ENCODE measurements at places on chromosomes 4 and X. TPM values are rescaled to one million over a fixed set of nuclear protein-coding genes. Genes with fewer than 3 reads are reported as not detected.

AMTN gene
- not detected for total RNA-seq

GLRB gene
- total RNA-seq: 5.2 TPM

CENPVL3 gene
- total RNA-seq: not detected

CXorf58 gene
- total RNA-seq: not detected

HTRA3 gene
- 20.9 TPM for total RNA-seq

REPS2 gene
- 7.8 TPM for total RNA-seq

WAS gene
- total RNA-seq: 1.0 TPM

ADH1B gene
- 33.4 TPM for total RNA-seq

TSPAN6 gene
- total RNA-seq: 36.0 TPM

TMEM131L gene
- 69.4 TPM for total RNA-seq

DAPP1 gene
- 1.6 TPM for total RNA-seq

PLAC1 gene
- not detected for total RNA-seq

CFAP99 gene
- total RNA-seq: not detected

NSUN7 gene
- 2.6 TPM for total RNA-seq

PPEF2 gene
- total RNA-seq: not detected

WWC2 gene
- total RNA-seq: 15.1 TPM

FAM241A gene
- total RNA-seq: 2.1 TPM

TMEM192 gene
- total RNA-seq: 3.1 TPM

SOWAHD gene
- 1.6 TPM for total RNA-seq

NSDHL gene
- total RNA-seq: 10.4 TPM

GPR119 gene
- not detected for total RNA-seq

AP1AR gene
- 13.0 TPM for total RNA-seq

PLXNB3 gene
- 1.0 TPM for total RNA-seq

CXCL3 gene
- not detected for total RNA-seq

KCTD8 gene
- total RNA-seq: not detected

HTATSF1 gene
- 45.9 TPM for total RNA-seq

REELD1 gene
- not detected for total RNA-seq

APLN gene
- total RNA-seq: 4.2 TPM

MUC7 gene
- total RNA-seq: not detected

NPY5R gene
- not detected for total RNA-seq

CT45A1 gene
- total RNA-seq: not detected

SLC4A4 gene
- 13.0 TPM for total RNA-seq

CCDC110 gene
- 0.52 TPM for total RNA-seq

GPRIN3 gene
- total RNA-seq: 3.7 TPM

CASK gene
- total RNA-seq: 31.3 TPM

C4orf50 gene
- total RNA-seq: not detected

RBMXL3 gene
- not detected for total RNA-seq

MAGEA4 gene
- total RNA-seq: not detected

ADH1C gene
- total RNA-seq: 13.0 TPM

RHOXF2 gene
- not detected for total RNA-seq

Data from skeletal muscle tissue (tissue), 5 donors.